Astrocyte (in vitro differentiated cells and primary cell): ENCODE measurements at places on chromosomes 1 and 21. TPM values are rescaled to one million over a fixed set of nuclear protein-coding genes. Genes with fewer than 3 reads are reported as not detected.
A peak's percentile ranks its signal among the peaks of the same experiment; 100 is the strongest.

- no peaks in the 10 kb centered on the region for H3K36me3 ChIP-seq
- H3K4me3 ChIP-seq = peak within 1 kb of the TSS; percentile 61
- DNase-seq = no peak
Measured at GRCh38 chr1:28591708-28592320, at the start of gene RAB42. Gene RAB42 (plus strand): TSS chr1:28592265. CDS start chr1:28592512, 247 bp downstream.

DNA sequence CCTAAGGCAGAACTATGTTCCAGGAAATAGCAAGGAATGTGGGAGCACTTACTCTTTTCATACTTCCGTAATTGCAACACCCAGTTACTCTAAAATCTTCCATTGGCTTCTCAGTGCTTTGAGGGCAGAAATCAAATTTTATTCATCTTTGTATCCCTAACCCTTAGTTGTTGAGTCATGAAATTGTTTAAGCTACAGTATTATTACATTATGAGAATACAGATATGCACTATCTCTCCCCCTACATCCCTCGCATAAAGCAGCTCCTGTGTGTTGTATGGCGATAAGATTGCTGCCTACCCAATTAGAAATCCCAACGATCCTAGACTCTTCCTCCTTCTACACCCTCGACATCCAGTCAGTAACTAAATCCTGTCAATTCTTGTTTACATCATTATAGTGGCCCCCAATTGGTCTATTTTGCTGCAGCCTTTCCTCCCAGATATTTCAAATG lies 2.6 kb downstream of the AIDA start:
- H3K4me1 ChIP-seq = peaks cover 10% of the 10 kb centered on the region
- DNase-seq = no peak
- no peak overlapping the region for H3K27ac ChIP-seq
- no peaks in the 10 kb centered on the region for H3K27me3 ChIP-seq
- H3K36me3 ChIP-seq = no peaks in the 10 kb centered on the region

DNA sequence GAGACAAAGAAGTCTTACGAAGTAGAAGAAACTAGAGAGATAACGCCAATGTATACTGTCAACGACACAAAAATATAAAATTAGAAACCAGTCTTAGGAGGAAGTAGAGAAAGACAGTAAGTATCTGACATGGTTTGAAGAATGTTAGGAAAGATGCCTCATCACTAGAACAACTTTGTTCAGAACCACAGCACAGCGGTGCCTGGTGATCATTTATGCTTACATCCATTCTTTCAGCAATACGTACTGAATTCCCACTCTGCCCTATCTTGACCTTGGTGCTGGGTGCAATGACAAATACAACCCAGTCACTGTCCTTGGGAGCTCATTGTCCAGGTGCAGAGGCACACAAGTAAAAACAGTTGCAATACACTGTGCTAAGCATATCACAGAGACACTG lies 104.4 kb downstream of the TM2D1 start:
- no peaks in the 10 kb centered on the region for H3K36me3 ChIP-seq
- DNase-seq = no peak
- H3K4me3 ChIP-seq = no peak overlapping the region
- no peaks in the 10 kb centered on the region for H3K4me1 ChIP-seq

The DNALI1 gene
- total RNA-seq = 7.2 and 9.6 TPM in 2 replicates

DNA sequence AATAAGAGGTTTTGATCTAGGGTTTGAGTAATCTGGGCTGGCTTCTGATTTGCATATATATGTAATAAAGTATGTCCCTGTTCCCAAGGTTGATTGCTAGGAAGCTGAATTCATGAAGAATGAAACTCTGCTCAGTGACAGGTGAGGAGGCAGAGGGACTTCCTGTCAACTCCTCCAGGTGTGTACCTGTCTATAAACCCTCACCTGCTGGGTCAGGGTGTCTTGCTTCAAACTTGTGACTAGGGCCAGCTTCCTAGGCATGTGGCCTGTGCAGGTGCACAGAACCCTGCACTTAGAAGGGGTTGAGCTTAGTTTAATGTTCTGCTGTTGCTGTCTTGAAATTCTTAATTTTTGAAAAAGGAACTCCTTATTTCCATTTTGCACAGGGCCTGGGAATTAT lies 21.1 kb downstream of the OLFML3 start:
- H3K4me3 ChIP-seq = no peak overlapping the region
- no peak overlapping the region for H3K27ac ChIP-seq
- H3K36me3 ChIP-seq = no peaks in the 10 kb centered on the region
- H3K27me3 ChIP-seq = peaks cover 5% of the 10 kb centered on the region
- no peaks in the 10 kb centered on the region for H3K4me1 ChIP-seq

- no peak overlapping the region for H3K27ac ChIP-seq
- no peaks in the 10 kb centered on the region for H3K4me1 ChIP-seq
- no peaks in the 10 kb centered on the region for H3K36me3 ChIP-seq
- H3K27me3 ChIP-seq = no peaks in the 10 kb centered on the region
Measured at GRCh38 chr1:222028116-222028515, 286.2 kb upstream of the DUSP10 start.

- peak; percentile 97 for DNase-seq
- H3K27ac ChIP-seq = peak overlapping the region; percentile 65
Measured at GRCh38 chr21:38811257-38811656, 5.5 kb downstream of the ETS2 start.

The PROK1 gene
- not detected in 2 replicates for total RNA-seq

The AADACL3 gene
- 0.05 TPM in 1 of 2 replicates, not detected in the other for total RNA-seq

- no peaks in the 10 kb centered on the region for H3K27me3 ChIP-seq
- no peak overlapping the region for H3K4me3 ChIP-seq
- H3K36me3 ChIP-seq = no peaks in the 10 kb centered on the region
- peaks cover 3% of the 10 kb centered on the region for H3K4me1 ChIP-seq
- H3K27ac ChIP-seq = no peak overlapping the region
- DNase-seq = no peak
Measured at GRCh38 chr1:60274422-60275290, 201.1 kb upstream of the C1orf87 start.

DNA sequence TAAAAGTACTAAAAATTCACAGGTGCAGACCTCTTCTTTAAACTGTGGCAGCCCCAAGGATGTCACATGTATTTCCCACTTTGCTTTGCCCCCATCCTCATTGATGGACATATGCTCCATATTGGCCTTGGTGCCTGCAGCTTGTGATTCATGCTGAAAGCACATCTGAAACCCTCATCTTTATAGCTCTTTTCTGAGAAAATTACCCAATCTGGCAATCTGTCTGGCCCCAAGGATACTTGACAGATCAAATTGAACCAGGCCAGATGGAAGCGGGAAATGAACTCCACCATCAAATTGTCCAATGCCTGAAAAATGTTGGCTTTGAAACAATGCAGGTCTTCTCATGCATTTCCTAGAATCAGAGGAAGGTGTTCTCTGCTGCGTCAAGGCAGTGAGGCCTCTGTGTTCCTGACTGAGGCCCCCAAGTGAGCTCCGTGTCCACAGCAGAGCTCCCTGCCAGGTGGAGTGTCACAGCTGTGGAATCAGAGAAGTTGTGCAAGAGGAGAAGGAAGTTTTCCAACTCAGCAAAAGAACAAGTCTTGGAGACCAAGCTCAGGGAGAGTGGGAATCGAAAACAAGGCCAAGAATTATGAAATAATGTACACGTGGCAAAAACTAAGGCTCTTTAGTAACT lies 323.7 kb downstream of the PLPP3 start:
- no peak overlapping the region for H3K27ac ChIP-seq
- H3K36me3 ChIP-seq = no peaks in the 10 kb centered on the region
- H3K27me3 ChIP-seq = no peaks in the 10 kb centered on the region
- H3K4me1 ChIP-seq = no peaks in the 10 kb centered on the region
- peak; percentile 17 for DNase-seq

DNA sequence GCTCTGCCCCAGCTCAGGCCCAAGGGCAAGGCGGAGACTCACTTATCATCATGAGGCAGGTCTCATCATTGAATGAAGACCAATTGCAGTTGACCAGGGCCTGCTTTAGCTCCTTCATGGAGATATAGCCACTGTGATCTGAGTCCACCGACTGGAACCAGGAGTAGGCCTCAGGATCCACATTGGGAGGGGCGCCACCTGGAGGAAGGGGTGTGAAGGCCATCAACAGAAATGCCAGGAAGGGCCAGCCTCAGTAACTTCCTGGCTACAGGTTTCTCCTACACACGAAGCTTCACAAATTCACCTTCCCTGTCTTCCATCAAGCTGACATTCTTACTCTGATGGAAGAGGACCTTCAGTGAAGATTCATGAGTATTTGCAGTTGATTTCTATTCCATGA lies 11.6 kb downstream of the PEF1 start:
- H3K36me3 ChIP-seq = peaks cover 25% of the 10 kb centered on the region
- H3K27ac ChIP-seq = no peak overlapping the region
- H3K27me3 ChIP-seq = no peaks in the 10 kb centered on the region
- DNase-seq = no peak

- H3K4me3 ChIP-seq = no peak overlapping the region
- no peaks in the 10 kb centered on the region for H3K36me3 ChIP-seq
- DNase-seq = no peak
- no peaks in the 10 kb centered on the region for H3K4me1 ChIP-seq
- peaks cover 4% of the 10 kb centered on the region for H3K27me3 ChIP-seq
- H3K27ac ChIP-seq = no peak overlapping the region
Measured at GRCh38 chr1:46557403-46557802, 6.0 kb upstream of the KNCN start.

The NADK gene
- 83.7 and 87.6 TPM in 2 replicates for total RNA-seq

The ITLN1 gene
- total RNA-seq = not detected in 2 replicates

The TIE1 gene
- total RNA-seq = 0.87 and 0.98 TPM in 2 replicates

DNA sequence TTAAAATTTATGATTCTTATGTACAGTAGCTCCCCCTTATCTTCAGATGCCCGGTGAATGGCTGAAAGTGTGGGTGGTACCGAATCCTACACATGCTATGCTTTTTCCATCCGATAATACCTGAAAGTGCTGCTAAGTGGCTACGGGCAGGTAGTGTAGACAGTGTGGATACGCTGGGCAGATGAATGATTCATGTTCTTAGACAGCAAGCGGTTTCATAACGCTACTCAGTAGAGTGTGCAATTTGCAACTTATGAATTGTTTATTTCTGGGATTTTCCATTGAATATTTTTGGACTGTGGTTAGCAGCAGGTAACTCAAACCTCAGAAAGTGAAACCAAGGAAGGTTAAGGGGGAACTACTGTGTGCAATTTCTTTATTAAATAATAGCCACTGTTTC lies 7.5 kb downstream of the PCP4 start:
- H3K4me1 ChIP-seq = no peaks in the 10 kb centered on the region
- no peaks in the 10 kb centered on the region for H3K36me3 ChIP-seq
- H3K27ac ChIP-seq = no peak overlapping the region
- DNase-seq = no peak

DNA sequence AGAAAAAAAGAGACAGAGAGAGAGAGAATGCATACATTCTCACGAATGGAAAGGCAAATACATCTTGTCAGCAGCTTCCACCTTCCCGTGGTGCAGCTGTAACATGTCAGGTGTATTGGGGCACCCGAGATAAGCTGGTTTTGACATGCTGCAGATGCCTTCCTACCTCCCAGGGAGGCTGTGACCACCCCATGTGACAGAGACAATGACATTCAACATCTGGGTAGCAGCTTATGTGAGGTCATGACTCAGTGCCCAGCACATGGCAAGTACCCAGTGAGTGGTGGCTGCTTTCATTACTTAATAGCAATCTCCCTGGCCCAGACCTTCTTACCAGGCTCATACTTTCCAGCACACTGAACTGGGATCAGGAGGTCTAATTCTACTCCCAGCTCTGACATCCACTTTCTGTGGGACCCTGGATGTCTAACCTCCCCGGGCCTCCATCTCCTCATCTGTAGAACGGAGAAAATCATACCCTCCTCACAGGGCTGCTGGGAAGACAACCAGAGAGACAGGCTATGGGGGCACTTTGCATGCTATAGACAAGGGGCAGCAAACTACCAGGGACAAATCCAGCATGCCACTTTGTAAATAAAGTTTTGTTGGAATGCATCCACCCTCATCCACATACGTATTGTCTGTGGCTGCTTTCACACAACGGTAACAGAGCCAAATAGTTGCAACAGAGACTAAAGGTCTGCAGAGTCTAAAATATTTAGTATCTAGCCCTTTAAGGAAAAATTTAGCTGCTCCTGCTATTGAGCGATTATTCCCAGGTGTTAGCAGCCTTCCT lies 38.5 kb upstream of the ZBTB40 start:
- no peak overlapping the region for H3K27ac ChIP-seq
- no peaks in the 10 kb centered on the region for H3K36me3 ChIP-seq
- H3K4me1 ChIP-seq = peaks cover 5% of the 10 kb centered on the region
- no peak for DNase-seq

GRCh38 chr1:43233631-43234030 lies 36.2 kb upstream of the TMEM125 start:
- no peak overlapping the region for H3K4me3 ChIP-seq
- H3K27ac ChIP-seq = no peak overlapping the region
- no peak for DNase-seq
- peaks cover 13% of the 10 kb centered on the region for H3K4me1 ChIP-seq
- no peaks in the 10 kb centered on the region for H3K27me3 ChIP-seq
- no peaks in the 10 kb centered on the region for H3K36me3 ChIP-seq

- no peak overlapping the region for H3K27ac ChIP-seq
- no peaks in the 10 kb centered on the region for H3K27me3 ChIP-seq
- no peaks in the 10 kb centered on the region for H3K36me3 ChIP-seq
- peaks cover 10% of the 10 kb centered on the region for H3K4me1 ChIP-seq
- no peak for DNase-seq
- no peak overlapping the region for H3K4me3 ChIP-seq
Measured at GRCh38 chr1:231796141-231796540, 169.6 kb downstream of the DISC1 start.

- no peak overlapping the region for H3K4me3 ChIP-seq
- DNase-seq = no peak
- H3K36me3 ChIP-seq = no peaks in the 10 kb centered on the region
Measured at GRCh38 chr1:45403298-45403697, 63.1 kb upstream of the MUTYH start.

- DNase-seq = no peak
- H3K36me3 ChIP-seq = no peaks in the 10 kb centered on the region
- no peak overlapping the region for H3K4me3 ChIP-seq
- H3K4me1 ChIP-seq = no peaks in the 10 kb centered on the region
Measured at GRCh38 chr21:33025106-33025488, 638 bp upstream of the OLIG2 start.

- H3K27me3 ChIP-seq = peaks cover 8% of the 10 kb centered on the region
- no peaks in the 10 kb centered on the region for H3K4me1 ChIP-seq
- no peaks in the 10 kb centered on the region for H3K36me3 ChIP-seq
- H3K27ac ChIP-seq = no peak overlapping the region
Measured at GRCh38 chr1:6003568-6004411, 11.6 kb upstream of the NPHP4 start.
